Neural progenitor cell (in vitro differentiated cells): ENCODE measurements at places on chromosomes 3 and 15. TPM values are rescaled to one million over a fixed set of nuclear protein-coding genes. Genes with fewer than 3 reads are reported as not detected.

The SERPINI2 gene
- total RNA-seq, result not detected in 2 replicates

The IL17RB gene
- 3.4 and 5.5 TPM in 2 replicates for total RNA-seq

DNA sequence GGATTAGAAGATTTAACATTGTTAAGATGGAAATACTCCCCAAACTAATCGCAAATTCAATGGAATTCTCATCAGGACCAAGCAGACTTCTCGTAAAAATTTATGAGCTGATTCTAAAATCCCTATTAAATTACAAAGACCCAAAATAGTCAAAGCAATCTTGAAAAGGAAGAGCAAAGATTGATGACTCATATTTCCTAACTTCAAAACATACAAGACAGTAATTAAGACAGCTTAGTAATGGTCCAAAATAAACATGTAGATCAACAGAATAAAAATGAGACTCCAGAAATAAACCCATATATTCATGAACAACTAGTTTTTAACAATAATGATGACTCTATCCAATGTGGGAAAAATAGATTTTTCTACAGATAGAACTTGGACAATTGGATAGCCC lies 148.7 kb downstream of the SI start:
- H3K27me3 ChIP-seq, result no peaks in the 10 kb centered on the region
- no peaks in the 10 kb centered on the region for H3K36me3 ChIP-seq
- H3K27ac ChIP-seq, result no peak overlapping the region
- DNase-seq, result no peak
- H3K4me1 ChIP-seq, result no peaks in the 10 kb centered on the region

- H3K36me3 ChIP-seq, result no peaks in the 10 kb centered on the region
- no peaks in the 10 kb centered on the region for H3K27me3 ChIP-seq
- DNase-seq, result no peak
- H3K4me1 ChIP-seq, result no peaks in the 10 kb centered on the region
- H3K4me3 ChIP-seq, result no peak overlapping the region
Measured at GRCh38 chr3:110995461-110996231, 76.0 kb upstream of the NECTIN3 start.

The PLSCR2 gene
- not detected in 2 replicates for total RNA-seq

- H3K27me3 ChIP-seq, result no peaks in the 10 kb centered on the region
- no peak for DNase-seq
- no peak overlapping the region for H3K27ac ChIP-seq
- no peak overlapping the region for H3K4me3 ChIP-seq
Measured at GRCh38 chr3:119245778-119246177, 5.1 kb upstream of the B4GALT4 start.

DNA sequence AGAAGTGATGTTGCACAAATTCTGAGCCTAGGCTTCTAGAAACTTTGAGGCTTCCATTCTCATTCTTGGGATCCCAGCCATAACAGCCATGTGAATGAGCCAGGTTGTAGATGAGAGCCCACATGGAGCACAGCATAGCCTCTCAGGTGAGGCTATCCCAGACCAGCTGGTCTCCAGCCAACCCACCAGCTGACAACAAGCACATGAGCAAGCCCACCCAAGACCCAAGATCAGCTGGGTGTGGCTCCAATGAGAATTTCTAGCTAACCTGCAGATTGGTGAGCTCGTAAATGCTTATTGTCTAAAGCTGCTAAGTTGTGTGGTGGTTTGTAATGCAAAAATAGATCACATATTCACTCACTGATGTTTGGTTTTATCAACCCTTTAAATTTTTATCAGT lies 14.4 kb downstream of the KY start:
- H3K4me1 ChIP-seq, result no peaks in the 10 kb centered on the region
- no peak overlapping the region for H3K27ac ChIP-seq
- no peaks in the 10 kb centered on the region for H3K36me3 ChIP-seq
- no peaks in the 10 kb centered on the region for H3K27me3 ChIP-seq
- no peak overlapping the region for H3K4me3 ChIP-seq
- DNase-seq, result no peak

DNA sequence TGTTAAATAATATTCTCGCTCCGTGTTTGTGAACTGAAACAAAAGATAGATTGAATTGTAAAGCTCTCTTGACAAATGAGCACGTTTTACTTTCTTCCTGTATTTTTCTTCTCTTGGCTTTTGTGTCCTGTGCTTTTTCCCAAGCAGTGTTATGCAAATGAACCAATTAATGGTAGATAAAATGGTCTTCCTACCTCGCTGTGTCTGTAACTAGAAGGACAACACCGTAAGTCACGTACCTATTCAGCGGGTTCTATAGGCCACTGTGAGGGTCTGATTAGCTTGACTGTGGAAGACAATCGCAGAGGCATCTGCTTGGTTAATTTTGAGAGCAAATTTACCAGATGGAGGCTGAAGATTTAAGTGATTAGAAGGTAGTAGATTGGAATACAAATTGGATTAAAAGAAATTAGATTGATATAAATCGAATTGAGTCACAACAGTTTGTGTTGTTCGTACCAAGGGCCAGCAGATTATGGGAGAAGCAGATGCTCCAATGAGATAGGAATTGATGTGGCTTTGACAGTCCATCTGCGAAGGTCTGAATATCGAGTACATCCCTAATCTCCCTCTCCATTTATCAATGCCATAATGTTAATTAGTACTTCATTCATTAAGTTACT lies 40.2 kb downstream of the ROBO2 start:
- no peaks in the 10 kb centered on the region for H3K36me3 ChIP-seq
- H3K4me1 ChIP-seq, result peaks cover 50% of the 10 kb centered on the region
- DNase-seq, result peak; percentile 83
- H3K27ac ChIP-seq, result peak overlapping the region; percentile 87
- H3K27me3 ChIP-seq, result no peaks in the 10 kb centered on the region

The PLA2G4D gene
- total RNA-seq, result not detected in 2 replicates

The IQCH gene
- 6.4 and 21.0 TPM in 2 replicates for total RNA-seq

DNA sequence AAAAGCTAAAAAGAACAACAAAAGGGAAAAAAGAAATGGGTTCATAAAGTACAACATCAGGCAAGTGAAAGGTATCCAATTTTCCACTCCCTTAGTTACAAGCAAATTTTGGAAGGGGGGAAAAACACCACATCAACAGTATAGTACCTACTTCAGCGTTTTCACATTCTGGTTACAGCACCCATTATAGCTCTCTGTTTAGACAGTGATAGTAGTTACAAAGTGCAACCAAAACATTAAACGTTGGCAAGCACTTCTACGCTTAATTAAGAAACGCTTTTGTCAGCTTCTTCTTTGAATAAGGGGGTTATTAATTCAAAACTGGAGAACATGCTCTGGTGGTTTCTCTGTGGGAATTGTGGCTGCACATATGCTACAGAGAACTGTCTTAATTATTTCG lies 180.2 kb downstream of the VPS13C start:
- H3K4me1 ChIP-seq, result no peaks in the 10 kb centered on the region
- H3K27me3 ChIP-seq, result no peaks in the 10 kb centered on the region
- no peak for DNase-seq
- H3K4me3 ChIP-seq, result no peak overlapping the region

- H3K4me3 ChIP-seq, result no peak overlapping the region
- H3K4me1 ChIP-seq, result no peaks in the 10 kb centered on the region
- H3K27ac ChIP-seq, result no peak overlapping the region
- no peak for DNase-seq
Measured at GRCh38 chr15:77386626-77387025, 33.3 kb downstream of the PEAK1 start.

DNA sequence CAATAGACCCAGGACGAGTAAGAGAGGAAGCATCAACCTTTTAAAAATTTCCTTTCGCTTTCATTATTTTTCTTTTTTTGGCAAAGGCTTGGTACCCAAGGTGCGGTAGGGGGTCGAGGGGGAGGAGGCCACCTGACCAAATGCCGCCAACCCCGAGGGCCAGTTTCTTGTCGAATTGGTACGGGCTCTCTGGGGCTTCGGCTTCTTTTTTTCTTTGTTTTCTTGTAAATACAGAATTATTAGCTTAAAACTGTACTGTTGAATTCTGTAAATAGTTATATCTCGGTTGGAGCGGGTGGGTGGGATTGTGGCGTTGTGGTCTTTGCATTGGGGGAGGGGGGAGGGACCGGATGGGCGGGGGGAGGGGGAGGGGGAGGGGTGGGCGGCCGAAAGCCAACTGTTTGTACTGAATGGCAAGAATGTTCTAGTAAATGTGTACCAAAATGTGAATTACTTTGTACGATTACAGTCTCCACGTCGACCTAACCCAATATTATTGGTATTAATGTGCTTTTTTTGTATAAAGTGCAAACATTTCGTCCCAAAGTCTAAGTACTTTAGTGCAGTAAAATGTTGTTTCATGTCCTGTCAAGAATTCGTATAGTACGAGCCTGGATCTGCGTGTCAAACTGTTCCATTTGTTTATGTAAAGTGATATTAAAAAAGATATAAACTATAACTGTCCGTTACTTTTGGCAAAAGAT lies 4.7 kb downstream of the ZIC1 start:
- peak; percentile 58 for DNase-seq
- no peaks in the 10 kb centered on the region for H3K36me3 ChIP-seq
- no peak overlapping the region for H3K27ac ChIP-seq
- H3K4me1 ChIP-seq, result peaks cover 7% of the 10 kb centered on the region

GRCh38 chr3:158617982-158618875 lies 26.1 kb upstream of the GFM1 start:
- DNase-seq, result peak; percentile 8

DNA sequence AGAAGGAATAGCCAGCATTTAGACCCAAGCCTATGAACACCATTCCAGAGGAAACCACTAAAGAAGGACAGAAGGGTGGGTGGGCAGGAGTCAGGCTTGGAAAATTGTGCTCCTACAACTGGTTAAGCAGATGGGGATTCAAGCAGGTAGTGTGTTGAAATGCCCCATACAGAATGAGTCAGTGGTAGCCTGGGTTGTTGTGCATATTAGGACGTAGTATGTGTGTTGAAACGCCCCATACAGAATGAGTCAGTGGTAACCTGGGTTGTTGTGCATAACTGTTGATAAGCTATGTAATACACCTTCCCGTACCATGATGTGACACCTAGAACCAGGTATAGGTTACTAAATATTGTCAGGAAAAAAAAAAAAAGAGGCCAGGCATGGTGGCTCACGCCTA lies 34.0 kb downstream of the MINDY4B start:
- H3K36me3 ChIP-seq, result no peaks in the 10 kb centered on the region
- no peak overlapping the region for H3K27ac ChIP-seq
- DNase-seq, result no peak
- no peaks in the 10 kb centered on the region for H3K27me3 ChIP-seq
- no peak overlapping the region for H3K4me3 ChIP-seq
- peaks cover 5% of the 10 kb centered on the region for H3K4me1 ChIP-seq
